ENCODE measurements at places on chromosomes 5 and 9.

DNA sequence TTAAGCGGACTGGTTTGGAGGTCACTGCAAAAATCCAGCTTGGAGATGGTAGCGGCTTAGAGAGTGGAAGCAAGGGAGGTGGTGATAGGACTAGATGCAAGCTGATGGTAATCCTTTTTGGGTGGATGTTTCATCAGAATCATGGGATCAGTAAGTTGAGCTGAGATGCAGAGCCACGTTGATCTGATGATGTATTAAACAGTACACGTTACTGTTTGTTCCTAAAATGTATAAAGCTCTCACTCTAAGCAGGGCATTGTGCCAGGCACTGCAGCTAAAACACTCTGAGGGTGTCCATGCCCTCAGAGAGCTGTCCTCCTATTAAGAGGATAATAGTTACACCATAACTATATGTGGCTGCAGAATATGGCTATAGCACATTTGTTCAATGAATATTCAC lies 93.1 kb downstream of the JAKMIP2 start:
- no peak for DNase-seq

DNA sequence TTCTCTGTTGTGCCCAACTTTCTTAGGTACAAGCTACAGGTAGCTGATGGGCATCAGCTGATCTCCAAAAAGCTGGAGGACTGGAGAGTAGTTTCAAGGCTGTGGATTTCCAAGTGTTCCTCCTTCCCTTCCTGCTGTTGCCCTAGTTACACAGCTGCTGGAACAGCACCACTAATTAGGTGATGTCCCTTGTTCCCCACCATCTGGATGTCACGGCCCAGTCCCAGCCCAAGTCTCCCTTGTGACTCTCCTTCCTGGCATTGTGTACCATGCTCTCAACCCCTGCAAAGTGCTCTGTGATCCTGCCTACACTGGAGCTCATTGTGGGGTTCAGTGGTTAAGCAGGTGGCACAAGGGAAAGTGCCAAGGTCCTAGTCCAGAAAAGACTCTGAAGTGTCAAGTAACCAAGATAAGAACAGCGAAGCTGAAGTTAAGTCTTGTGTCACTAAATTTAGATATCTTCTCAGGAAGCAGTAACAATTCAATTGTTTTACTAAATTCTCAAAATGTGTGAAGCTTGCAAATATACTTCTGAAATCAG lies 604.5 kb downstream of the ISL1 start:
- no peak for DNase-seq

DNA sequence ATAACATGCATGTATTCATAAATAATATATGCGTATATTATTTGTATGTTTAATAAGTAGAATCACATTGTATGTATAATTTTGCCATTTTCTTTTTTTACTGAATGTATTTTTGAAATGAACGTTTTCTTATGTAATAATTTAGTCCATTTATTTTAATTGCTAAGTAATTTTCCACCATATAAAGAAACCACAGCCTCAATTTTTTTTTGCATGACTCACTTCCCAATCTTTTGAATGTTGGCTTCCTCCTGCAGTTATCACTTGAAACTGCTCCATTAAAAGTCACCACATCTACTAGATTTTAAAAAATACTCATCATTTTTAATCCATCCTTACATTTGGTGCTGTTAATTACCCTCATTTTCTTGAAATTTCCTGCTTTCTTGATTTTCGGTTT lies 363.3 kb upstream of the MEF2C start:
- DNase-seq: no peak

DNA sequence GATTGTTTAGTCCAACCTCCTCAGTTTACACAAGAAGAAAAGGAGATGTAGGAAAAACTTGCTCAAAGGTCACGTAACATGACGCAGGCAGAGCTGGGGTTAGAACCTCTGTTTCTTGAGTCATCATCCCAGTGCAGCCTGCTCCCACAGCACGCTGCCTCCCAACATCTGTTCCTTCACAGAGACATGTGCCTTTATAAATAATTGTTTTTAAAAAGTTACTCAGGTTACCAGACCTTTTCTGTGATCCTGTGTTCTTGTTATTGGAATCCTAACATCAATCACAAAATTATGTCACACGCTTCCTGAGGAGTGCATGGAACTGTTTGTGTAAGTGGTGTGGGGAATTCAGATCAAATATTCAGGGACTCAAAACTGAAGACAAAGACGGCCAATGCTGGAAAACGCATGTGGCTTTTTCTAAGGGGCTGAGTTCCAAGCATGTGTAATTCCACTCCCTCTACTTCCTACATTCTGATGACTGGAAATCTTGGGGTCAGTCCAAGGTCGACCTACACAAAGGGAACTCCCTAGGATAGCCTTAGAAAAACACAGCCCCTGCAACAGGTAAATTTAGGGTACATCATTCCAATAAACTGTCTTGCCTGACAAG lies 184.3 kb downstream of the TSSK1B start:
- no peak for DNase-seq

DNA sequence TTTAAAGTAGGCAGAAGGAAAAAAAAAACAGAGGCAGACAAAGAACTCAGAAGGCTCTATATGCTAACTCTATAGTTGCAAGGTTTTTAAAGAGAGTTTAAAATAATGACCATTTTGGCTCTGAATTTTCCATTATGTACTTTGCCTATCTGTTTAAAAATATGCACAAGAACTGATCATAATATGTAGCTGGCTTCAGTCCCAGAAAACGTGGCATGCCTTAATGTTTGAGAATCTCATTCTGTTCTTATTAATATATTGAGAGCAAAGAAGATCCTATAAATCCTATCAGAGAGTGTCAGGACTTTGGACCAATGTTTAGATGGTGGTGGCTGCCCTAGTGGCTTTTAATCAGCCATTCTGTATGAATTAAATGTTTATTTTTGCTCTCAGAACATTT lies 121.5 kb downstream of the JMY start:
- no peak for DNase-seq

GRCh38 chr9:137551264-137552021 lies at the start of gene MRPL41:
Gene MRPL41, plus strand, starts transcription at chr9:137551879. Its CDS starts 203 bp downstream, at chr9:137552082.
- peak; percentile 93 for DNase-seq

DNA sequence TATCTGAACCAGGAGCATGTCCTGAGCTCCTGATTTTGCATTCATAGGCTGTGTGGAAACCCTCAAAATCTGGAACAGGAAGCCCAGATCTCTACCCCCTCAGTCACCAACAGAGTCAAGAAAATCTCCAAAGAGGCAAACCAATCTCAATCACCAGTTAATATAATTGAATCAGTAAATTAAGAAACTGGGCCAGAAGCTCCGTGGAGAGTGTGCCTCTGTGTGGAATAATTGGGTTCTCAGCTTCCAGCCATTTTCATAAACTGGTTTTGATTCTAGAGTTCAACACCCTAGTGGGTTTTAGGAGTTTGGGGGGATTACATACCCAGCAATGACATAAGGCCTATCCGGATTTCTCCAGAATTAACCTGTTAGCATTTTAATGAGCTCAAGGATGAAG lies 362.9 kb downstream of the IRX2 start:
- DNase-seq: no peak

GRCh38 chr9:6171667-6172066 lies 43.9 kb upstream of the IL33 start:
- DNase-seq: no peak

DNA sequence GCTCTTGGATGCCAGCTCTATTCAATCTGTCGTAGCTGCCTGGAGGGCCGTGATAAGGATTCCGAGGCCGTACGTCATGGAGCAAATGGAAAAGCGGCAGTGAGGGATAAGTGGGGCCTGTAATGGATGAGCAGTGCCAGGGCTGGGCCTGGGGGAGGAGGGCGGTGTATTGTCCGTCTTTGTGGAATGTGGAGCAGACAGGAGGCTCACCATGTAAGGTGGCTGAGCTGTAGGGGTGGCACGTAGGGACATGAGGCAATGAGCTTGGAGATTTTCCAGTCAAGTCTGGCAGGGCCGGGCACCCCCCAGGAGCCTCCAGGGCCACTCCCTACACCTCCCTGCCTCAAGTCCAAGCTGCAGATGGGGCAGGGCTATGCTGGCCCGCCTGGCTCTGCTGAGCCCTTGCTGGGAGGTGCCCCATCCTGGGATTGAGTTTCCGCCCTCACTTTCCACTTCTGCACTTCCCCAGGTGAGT lies 29.2 kb downstream of the NCS1 start:
- DNase-seq: no peak

DNA sequence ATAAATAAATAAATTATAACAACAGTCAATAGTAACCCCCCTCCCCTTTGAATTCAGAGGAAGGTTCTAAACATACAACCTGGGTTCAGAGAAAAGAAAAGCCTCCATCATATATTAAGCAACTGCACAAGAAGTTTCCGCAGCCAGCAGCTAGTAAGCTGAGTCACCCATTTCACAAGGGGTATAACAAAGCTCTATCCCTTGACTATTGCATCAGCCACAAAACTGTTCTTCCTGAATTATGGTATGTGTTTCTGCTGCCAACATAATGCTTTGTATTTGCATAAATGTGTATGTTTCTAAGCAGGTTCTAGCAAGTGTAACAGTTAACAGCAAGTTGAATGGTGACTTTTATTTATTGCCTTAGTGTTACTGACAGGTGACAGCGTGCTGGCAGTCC lies 6.8 kb upstream of the CEP120 start:
- no peak for DNase-seq

DNA sequence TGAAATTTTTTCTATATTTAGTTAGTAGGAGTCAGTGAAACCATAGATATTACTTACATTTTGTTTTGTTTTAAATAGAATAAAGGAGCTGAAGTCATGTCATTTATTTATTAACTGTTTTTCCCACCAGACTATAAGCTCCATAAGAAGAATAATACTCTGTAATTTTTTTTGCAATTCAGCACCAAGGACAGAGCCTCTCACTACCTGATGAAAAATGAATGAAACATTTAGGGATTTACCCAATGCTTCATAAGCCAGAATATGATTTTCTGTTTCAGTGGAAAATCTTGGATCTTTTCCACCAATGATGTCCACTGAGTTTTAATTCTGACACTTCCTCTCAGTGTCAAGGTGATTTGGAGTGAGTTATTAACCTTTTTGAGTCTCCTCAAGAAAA lies 624.9 kb upstream of the GRAMD2B start:
- DNase-seq: peak; percentile 24

- no peak for DNase-seq
These were observed 497.7 kb upstream of the WWC1 start for GRCh38 chr5:167793700-167794099.

- DNase-seq: no peak
These were observed 236.5 kb upstream of the TRIM32 start for GRCh38 chr9:116450378-116451139.

GRCh38 chr9:14298601-14299022 lies 15.3 kb downstream of the NFIB start:
- no peak for DNase-seq

DNA sequence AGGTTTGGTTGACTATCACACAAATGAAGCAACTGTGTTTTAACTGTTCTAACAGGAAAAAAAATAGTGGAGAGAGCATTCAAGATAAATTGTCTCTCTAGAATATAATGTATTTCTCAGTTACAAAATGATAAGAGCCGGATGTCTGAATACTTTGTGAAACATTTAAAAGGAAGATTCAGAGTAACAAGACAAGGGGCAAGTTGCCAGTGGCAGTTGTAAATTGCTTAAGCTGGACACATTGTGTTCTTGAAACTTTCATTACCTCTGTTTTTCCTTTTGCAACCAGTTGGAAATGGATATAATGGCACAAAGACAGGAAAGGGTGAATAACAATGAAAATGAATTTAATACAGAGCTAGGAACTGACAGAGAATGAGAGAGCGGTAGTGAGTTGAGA lies 15.2 kb upstream of the TBCA start:
- DNase-seq: no peak

GRCh38 chr9:91386765-91387164 lies 25.0 kb upstream of the AUH start:
- DNase-seq: no peak

GRCh38 chr5:141789330-141789729 lies 88.9 kb downstream of the PCDH1 start:
- DNase-seq: no peak

DNA sequence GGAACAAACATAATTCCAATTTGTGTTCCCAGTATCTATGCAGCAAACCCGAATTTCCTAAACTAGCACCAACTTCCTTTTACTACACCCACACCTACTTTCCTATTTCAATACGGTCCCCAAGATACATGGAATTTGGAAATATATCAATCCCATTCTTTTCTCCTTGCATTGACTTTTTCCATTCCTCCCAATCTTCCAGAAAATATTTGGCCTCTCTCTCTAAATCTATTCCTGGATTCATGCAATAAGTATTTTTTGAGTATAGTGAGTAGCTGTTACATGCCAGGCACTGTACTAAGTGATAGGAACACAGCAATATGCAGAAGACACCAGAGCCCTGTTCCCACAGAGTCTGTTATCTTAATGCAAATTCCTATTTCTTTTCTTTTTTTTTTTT lies 216.2 kb upstream of the PIK3R1 start:
- DNase-seq: no peak

- DNase-seq: no peak
These were observed 138.4 kb upstream of the KIF2A start for GRCh38 chr5:62167561-62168057.

- peak; percentile 11 for DNase-seq
These were observed 199.9 kb downstream of the PIK3R1 start for GRCh38 chr5:68415177-68416085.

DNA sequence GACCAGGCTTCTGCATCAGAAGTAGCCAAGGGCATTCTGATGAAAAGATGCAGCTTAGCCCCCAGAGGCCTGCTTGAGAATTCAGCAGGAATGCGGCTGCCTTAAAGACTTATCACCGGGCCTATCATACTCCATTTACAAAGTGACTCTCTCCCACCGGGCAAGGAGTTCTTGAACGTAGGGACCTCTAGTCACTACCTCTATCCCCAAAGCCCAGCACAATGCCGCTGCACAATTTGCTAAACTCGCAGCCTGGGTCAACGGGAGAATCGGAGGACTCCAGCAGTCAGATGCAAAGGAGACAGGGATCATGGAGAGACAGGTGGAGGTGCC lies 661 bp downstream of the PDCL start:
- peak; percentile 12 for DNase-seq

- DNase-seq: no peak
These were observed 61.4 kb upstream of the ICE1 start for GRCh38 chr5:5360941-5361520.

DNA sequence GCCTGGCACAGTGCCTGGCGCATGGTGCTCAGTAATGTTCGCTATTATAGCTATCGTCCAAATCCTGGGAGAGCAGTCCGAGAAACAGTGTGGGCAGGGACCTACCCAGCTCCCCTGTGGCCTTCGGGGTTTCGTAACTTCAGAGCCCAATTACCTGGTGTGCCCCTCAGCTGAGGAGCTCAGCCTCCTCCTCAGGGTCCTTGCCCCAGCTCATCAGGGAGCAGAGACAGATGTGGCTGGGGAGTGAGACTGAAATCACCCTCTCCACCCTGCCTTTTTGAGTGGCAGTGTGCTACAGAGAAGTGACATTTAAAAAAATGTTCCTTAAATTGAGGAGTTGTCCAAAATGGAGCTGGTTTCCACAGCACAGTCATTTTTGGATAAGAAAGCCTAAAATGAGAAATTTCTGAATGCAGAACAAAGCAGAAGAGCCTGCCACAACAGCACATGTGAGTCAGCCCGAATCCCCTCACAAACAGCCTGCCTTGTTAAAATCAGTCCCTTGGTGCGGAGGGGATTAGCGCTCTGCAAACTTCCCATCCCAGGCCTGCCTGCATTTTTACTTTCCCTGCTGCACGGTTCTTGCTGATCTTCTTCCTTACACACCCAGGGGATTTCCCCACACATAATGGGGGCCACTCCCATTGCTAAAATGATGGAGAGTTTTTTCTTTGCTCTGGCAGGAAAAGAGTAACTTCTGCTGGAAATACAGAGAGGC lies 78.1 kb upstream of the PITX1 start:
- DNase-seq: no peak

GRCh38 chr9:71630377-71630995 lies 137.8 kb downstream of the CEMIP2 start:
- no peak for DNase-seq

All from OCI-LY7 (cell line).